ENCODE measurements at places on chromosomes 7 and 10. TPM values are rescaled to one million over a fixed set of nuclear protein-coding genes. Genes with fewer than 3 reads are reported as not detected.

The ICA1 gene
- total RNA-seq, result 36.9 TPM

The SPDYE1 gene
- total RNA-seq, result not detected

The ADRB1 gene
- not detected for total RNA-seq

The ZNF25 gene
- 25.1 TPM for total RNA-seq

The HIBADH gene
- total RNA-seq, result 54.2 TPM

The NUTM2B gene
- total RNA-seq, result 0.41 TPM

The RINT1 gene
- total RNA-seq, result 28.9 TPM

The ELAPOR2 gene
- total RNA-seq, result 9.7 TPM

The SLC13A4 gene
- not detected for total RNA-seq

The IFIT1B gene
- not detected for total RNA-seq

The ANXA11 gene
- total RNA-seq, result 15.6 TPM

The SCART1 gene
- total RNA-seq, result 3.9 TPM

The SEMA3E gene
- total RNA-seq, result 15.8 TPM

The AUTS2 gene
- 58.2 TPM for total RNA-seq

The LBX1 gene
- not detected for total RNA-seq

The PTPN12 gene
- 119 TPM for total RNA-seq

The SPDYE11 gene
- not detected for total RNA-seq

The AKR1C8 gene
- total RNA-seq, result not detected

The DENND2A gene
- total RNA-seq, result 50.7 TPM

The SIRT1 gene
- 47.7 TPM for total RNA-seq

The C7orf33 gene
- not detected for total RNA-seq

The GRB10 gene
- total RNA-seq, result 33.9 TPM

The TMEM270 gene
- not detected for total RNA-seq

The KIF11 gene
- total RNA-seq, result 1.0 TPM

The MALRD1 gene
- not detected for total RNA-seq

The ARHGAP22 gene
- 3.0 TPM for total RNA-seq

The NKX1-2 gene
- total RNA-seq, result not detected

The TMUB1 gene
- 3.6 TPM for total RNA-seq

The SLC16A9 gene
- total RNA-seq, result 10.5 TPM

The CFAP58 gene
- 1.0 TPM for total RNA-seq

The OPN4 gene
- total RNA-seq, result not detected

The MYH16 gene
- total RNA-seq, result not detected

The TUBB8 gene
- total RNA-seq, result not detected

The DNAJB12 gene
- total RNA-seq, result 34.8 TPM

The TMEM229A gene
- not detected for total RNA-seq

The CDNF gene
- 9.1 TPM for total RNA-seq

The SEMA3C gene
- 371 TPM for total RNA-seq

The EVX1 gene
- total RNA-seq, result not detected

The JAKMIP3 gene
- 0.26 TPM for total RNA-seq

The MICALL2 gene
- total RNA-seq, result 18.4 TPM

The NUTM2A gene
- 1.2 TPM for total RNA-seq

The NIPSNAP2 gene
- total RNA-seq, result 51.8 TPM

The ACBD7 gene
- 12.2 TPM for total RNA-seq

The SORCS1 gene
- 0.29 TPM for total RNA-seq

The IL2RA gene
- total RNA-seq, result not detected

The C7orf57 gene
- not detected for total RNA-seq

The ELOVL3 gene
- total RNA-seq, result not detected

The WNT2 gene
- total RNA-seq, result 1.5 TPM

All from uterus (tissue), 4 donors.